ENCODE measurements at places on chromosomes 4 and X.
A peak's percentile ranks its signal among the peaks of the same experiment; 100 is the strongest.

- DNase-seq = no peak
Observed at GRCh38 chrX:18668071-18668835, 3.7 kb downstream of the RS1 start.

DNA sequence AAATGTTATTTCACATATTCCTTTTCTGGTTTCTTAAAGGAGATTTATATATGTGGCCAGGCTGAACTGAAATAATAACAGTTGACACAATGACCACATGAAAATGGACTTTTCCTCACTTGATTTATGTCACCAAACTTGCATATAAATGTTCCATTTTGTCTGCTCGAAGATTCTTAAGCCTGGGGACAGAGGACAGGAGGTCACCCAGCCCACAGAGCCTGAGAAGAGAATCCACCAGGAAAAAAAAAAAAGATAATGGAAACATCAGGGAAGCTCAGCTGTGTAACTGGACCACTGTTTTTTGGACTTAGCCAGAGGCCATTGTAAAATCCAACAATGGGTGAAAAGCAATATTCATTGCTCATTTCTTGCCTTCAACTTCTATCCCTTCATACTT is 359.0 kb upstream of the FGF16 start:
- DNase-seq = no peak

GRCh38 chrX:48938721-48939425 is 18.5 kb downstream of the OTUD5 start:
- peak; percentile 78 for DNase-seq

GRCh38 chr4:43765514-43765913 is 683.1 kb downstream of the KCTD8 start:
- no peak for DNase-seq

DNA sequence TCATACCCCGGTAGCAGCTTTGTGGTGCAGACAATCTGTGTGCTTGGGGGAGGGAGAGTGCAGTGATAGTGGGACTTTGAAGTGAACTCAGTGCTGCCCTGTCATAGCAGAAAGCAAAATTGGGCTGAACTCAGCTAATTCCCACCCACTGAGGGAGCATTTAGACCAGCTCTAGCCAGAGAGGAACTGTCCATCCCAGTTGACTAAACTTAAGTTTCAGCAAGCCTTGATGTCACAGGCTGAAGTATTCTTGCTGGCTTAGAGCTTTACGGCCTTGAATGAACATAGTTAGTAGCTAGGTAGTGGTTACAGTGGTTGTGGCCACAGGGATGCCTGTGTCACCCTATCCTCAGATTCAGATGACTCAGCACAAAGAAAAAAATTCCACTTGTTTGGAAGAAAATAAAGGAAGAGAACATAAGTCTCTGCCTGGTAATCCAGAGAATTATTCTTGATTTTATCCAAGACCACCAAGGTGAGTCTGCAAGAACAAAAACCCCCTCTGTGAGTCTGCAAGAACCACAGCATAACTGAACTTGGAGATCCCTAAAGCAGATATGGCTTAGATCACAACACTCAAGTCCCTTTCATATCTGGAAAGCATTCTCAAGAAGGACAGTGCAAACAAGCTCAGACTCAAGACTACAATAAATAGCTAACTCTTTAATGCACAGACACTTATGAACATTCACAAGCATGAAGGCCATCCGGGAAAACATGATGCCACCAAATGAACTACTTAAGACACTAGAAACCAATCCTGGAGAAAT is 39.4 kb downstream of the ADH7 start:
- DNase-seq = no peak

GRCh38 chr4:63620271-63620670 is 789.0 kb downstream of the TECRL start:
- no peak for DNase-seq

- no peak for DNase-seq
Observed at GRCh38 chrX:100368167-100368566, 41.9 kb downstream of the PCDH19 start.

DNA sequence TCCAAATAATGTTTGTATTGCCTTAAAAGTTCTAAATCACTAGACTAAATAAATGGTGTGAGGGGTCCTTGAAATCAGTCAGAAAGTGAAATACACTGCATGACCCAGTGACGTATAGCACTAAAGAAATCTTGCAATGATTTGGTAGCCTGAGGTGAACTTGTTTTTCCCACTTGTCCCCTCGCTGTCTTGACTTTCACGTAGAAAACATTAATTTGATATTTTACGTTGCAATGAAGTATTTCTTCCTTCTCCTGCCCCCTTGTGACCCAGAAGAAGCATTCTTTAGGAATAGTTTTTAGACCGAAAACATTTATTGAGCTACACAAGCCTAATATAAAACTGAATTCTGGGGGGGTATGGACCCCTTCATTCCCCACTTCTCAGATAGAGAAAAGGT is 3.7 kb downstream of the KLB start:
- DNase-seq = no peak

DNA sequence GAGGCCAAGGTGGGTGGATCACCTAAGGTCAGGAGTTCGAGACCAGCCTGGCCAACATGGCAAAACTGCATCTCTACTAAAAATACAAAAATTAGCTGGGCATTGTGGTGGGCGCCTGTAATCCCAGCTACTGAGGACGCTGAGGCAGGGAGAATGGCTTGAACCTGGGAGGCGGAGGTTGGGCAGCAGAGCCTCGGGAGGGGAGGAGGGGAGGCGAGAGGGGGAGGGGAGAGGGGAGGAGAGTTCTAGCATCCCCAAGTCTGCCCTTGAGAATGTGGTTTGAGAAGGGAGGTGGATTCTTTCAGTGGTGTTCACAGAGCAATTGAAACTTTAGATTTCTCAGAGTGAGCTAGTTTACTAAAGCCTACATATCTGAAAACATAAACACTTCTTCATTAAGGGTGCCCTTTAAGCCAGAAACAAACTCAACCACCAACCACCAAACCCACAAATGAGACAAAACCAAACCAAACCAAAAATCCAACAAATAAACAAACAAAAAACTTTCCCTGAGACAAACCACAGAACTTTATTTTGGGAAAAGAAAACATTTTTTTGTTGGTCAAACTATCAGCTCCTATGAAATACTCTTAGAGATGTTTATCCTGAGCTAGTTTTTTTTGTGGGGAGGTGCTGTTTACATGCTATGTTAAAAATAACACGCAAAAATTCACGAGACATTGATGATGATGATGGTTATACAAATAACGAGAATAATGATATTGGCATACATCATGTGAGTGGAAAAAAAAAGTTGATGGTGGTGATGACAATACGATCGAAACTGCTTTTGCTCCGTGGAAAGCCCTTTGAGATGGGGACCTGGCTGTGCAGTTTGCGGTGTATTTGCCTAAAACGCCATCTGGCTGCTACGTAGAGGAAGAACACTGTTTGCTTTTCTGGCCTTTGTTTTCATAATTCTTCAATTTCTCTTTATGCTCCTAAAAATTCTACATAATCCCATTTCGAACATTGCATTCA is 98.2 kb upstream of the PRKX start:
- peak; percentile 45 for DNase-seq

DNA sequence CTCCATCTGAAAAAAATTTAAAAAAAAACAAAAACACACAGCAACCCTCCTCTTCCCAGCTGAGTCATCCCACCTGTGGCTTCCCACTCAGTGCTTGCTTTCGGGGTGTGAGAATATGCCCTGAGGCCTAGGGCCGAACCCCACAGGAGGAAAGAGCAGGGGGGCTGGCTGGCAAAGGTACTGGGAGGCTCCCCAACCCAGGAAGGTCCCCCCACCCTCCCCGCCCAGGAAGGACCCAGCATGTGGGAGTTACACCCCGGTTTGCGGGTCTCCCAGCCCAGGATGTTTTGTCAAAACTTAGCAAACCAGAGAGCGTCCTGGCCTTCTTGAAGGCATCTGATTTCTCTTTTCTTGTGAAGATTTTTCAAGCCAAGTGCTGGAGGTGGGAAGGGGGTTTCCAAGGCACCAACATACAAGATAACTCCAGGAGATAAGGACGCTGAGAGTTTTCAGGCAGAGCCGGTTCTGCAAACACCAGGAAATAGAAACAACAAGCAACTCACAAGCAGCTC is 25.7 kb upstream of the CSF2RA start:
- DNase-seq = peak; percentile 21

- no peak for DNase-seq
Observed at GRCh38 chr4:48944252-48944651, 37.7 kb upstream of the OCIAD2 start.

GRCh38 chr4:124030147-124030546 is 633.6 kb downstream of the SPRY1 start:
- no peak for DNase-seq

GRCh38 chrX:18895189-18895951 is 88.5 kb downstream of the PHKA2 start:
- DNase-seq = no peak

- DNase-seq = no peak
Observed at GRCh38 chr4:158079661-158080060, 93.2 kb downstream of the GASK1B start.

- DNase-seq = no peak
Observed at GRCh38 chrX:81308086-81308829, 106.4 kb downstream of the SH3BGRL start.

Measured in stimulated activated naive CD4-positive, alpha-beta T cell treated with Interleukin-2 at 50 U/mL for 16 hours (primary cell).